Lung microvascular endothelial cell (primary cell): ENCODE measurements at places on chromosomes 13 and 19.

DNA sequence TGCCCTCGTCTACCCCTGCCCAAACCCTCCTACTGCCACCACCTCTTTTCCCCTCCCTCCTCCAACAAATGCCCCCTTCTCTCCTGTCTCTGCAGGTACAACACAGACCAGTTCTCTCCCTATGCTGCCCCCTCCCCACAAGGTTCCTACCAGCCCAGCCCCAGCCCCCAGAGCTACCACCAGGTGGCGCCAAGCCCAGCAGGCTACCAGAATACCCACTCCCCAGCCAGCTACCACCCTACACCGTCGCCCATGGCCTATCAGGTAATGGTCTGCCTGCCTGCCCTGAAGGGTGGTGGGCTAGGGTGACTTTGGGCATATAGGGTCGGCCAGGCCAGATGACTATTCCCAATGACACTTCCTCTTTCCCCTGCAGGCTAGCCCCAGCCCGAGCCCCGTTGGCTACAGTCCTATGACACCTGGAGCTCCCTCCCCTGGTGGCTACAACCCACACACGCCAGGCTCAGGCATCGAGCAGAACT lies 6.5 kb upstream of the TIMM50 start:
- DNase-seq: peak; percentile 48

GRCh38 chr19:16117594-16118033 lies 5.9 kb downstream of the RAB8A start:
- DNase-seq: no peak

DNA sequence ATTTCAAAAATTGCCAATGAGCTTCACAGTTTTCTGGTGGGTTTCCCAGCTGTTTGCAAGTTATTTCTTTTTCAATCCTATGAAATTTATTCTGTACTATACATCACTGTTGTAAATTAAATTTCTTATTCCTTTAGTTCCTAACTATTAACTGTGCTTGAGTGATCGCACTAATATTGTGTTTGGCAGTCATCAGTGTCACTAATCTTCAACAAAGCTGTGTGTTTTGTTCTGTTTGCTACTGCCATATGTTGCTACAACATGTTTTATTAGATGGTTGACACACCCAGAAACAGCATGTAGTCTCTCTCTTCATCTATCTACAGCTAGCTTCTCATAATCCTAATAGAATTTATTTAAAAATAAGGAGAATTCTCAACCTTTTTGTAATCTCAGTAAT lies 453.6 kb upstream of the PRR20A start:
- no peak for DNase-seq

DNA sequence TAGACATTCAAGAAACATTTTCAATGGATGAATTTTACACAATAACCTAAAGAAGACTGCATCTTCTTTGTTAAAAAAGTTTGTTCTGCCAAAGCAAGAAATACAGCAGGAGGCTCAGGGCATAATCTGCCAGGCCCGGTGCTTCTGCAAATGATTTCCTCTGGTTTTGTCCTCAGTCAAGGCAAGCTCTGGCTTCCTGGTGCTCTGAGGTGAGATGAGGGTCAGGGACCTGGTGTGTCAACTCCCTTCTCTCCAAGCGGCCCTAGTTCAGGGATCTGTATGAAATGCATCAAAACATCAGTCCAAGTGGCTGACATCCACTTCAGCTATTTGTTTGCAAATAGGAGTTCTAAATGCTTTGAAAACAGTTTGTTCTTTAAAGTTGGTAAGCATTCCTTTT lies 31.6 kb downstream of the LACC1 start:
- DNase-seq: no peak

DNA sequence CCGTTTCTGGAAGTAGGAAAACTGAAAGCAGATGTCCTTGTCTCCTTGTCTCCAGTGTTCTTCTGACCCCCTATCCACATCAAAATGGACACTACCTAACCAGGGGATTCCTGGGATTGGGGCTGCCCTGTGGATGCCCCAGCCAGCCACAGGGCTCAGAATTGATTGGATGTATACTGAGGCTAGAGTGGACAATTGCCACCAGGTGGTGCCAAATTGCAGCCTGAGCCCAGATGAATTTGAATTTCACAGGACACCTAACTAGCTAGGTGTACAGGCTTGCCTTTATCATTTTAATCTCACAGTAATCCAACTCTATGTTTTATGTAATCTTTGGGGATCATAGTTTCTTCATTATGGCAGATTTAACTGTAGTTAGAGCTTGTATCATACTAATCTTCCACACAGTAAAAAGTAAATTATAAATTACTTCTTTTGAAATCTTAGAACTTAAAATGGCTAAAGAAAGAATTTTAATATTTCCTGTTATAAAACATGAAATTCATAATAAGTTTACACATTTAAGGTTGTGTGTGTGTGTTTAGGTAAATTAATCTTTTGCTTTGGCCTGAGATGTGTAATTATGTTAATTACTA lies 58.0 kb downstream of the PIBF1 start:
- DNase-seq: peak; percentile 54

- DNase-seq: no peak
Observed at GRCh38 chr19:49831592-49831991, 13.5 kb downstream of the MED25 start.

DNA sequence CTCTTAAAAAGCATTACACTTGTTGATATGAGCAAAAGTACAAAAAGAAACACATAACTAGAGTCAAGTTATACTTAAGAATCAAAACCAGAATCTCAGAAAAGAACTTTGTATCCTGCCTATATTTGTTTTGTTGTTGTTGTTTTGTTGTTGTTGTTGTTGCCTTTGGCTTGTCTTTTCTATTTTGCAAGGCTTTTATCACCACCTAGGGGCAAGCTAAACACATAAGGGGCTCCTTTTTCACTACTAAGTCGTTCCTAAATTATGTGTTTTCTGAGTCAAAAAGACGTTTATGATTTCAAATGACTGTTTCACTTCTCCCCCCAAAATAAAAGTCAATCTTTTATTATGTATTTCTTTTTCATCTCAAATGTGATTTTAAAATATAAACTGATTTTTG lies 250.2 kb downstream of the RBM26 start:
- DNase-seq: no peak

GRCh38 chr13:31540281-31540680 lies 199.0 kb upstream of the RXFP2 start:
- DNase-seq: no peak

DNA sequence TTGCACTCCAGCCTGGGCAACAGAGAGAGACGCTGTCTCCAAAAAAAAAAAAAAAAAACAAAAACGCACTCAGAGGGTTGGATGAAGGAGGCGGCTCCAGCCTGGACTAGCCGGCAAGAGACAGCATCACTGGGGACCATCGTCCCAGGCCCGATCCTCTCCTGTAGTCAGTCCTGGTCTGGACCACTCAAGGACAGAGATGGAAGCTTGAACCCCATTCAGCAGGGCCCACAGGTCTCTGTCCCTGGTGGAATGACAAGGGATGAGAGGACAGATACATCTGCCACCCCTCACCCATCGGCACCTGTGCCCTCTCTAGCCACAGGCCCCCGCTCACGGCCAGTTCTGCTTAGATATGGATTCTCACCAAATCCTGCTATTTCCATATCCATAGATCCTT lies 14.0 kb downstream of the ADGRE5 start:
- no peak for DNase-seq

DNA sequence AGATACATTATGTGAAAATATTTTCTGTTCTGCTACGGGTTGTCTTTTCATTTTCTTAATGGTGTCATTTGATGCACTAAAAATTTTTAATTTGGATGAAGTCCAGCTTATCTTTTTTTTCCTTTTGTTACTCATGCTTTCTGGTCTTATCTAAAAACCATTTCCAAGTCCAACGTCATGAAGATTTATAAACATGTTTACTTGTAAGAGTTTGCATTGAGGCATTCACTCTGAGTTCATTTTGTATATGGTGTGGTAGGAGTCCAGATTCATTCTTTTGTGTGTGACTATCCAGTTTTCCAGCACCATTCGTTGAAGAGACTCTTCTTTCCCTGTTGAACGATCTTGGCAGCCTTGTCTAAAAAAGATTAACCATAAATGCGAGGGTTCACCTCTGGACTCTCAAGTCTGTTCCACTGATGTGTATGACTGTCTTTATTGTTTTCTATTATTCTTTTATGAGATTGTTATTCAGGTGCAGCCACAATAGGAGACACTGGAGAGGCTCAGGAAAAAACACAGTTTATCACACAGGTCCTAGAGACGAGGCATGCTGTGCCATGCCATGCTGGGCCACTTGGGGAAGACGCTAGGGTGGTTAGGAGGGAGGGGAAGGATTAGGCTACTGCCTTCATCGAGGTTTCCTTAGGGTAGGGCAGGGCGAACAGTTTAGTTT lies 35.0 kb downstream of the NAA16 start:
- peak; percentile 20 for DNase-seq

GRCh38 chr19:16018106-16018755 lies 58.1 kb upstream of the TPM4 start:
- no peak for DNase-seq

GRCh38 chr13:47120282-47120681 lies 223.4 kb upstream of the HTR2A start:
- DNase-seq: no peak

GRCh38 chr13:20340759-20341171 lies 108.6 kb upstream of the GJB6 start:
- no peak for DNase-seq

GRCh38 chr13:86085890-86086289 lies 286.7 kb upstream of the SLITRK6 start:
- DNase-seq: no peak

- DNase-seq: no peak
Observed at GRCh38 chr13:50664951-50665350, 178.5 kb downstream of the DLEU7 start.

GRCh38 chr19:39469567-39469966 lies 11.1 kb upstream of the TIMM50 start:
- DNase-seq: no peak

DNA sequence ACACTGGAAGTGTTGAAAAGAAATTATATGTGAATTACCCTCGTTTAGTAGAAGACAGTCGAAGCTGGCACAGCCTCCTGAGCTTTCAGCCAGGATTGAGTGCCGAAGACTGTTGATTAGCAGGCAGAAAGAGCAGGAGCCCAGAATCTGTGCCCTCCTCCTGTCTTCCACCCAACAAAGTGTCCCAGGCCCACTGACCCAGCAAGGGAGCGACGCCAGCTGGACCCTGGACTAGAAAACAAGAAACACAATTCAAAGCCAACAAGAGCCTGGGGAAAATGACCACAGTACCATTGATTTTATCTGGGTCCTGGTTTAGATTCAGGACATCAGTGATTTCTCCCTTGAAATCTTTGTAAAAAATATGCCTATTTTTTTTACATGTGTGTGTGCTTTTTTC lies 120.7 kb downstream of the RXFP2 start:
- DNase-seq: no peak

- peak; percentile 94 for DNase-seq
Observed at GRCh38 chr13:41694545-41695301, 237.4 kb downstream of the RGCC start.

GRCh38 chr19:33673996-33674625 lies 52.4 kb downstream of the CHST8 start:
- DNase-seq: no peak

GRCh38 chr13:62908321-62908720 lies 1492.7 kb upstream of the PCDH20 start:
- DNase-seq: no peak

GRCh38 chr19:17861542-17862402 lies 2.1 kb downstream of the RPL18A start:
- no peak for DNase-seq

GRCh38 chr19:39308531-39309304 lies 11.9 kb downstream of the LRFN1 start:
- no peak for DNase-seq

- peak; percentile 34 for DNase-seq
Observed at GRCh38 chr19:18894254-18895037, 1.5 kb downstream of the CERS1 start.

- no peak for DNase-seq
Observed at GRCh38 chr13:27967203-27967735, 1.8 kb downstream of the CDX2 start.

- peak; percentile 88 for DNase-seq
Observed at GRCh38 chr19:41367848-41368301, 3.9 kb upstream of the B9D2 start.

GRCh38 chr19:16952046-16952445 lies 63.2 kb downstream of the F2RL3 start:
- DNase-seq: no peak

DNA sequence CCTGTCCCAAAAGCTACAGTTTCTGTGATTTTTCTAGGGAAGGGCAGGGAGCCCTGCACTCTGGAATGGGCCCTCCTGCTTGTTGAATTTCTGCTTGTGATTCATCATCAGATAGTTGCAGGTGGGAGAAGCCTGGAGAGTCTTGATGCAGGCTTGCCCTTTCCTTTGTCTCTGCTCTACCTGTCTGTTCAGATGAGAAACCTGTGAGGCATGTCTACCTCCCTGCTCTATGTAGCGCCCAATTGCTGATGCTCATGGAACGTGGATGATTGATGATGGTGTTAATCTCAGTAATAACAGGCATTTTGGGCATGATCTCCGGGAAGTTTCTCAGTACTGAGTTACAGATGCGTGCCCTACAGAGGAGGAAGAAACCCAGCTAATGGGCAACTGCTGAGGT lies 10.9 kb upstream of the CBY2 start:
- no peak for DNase-seq

DNA sequence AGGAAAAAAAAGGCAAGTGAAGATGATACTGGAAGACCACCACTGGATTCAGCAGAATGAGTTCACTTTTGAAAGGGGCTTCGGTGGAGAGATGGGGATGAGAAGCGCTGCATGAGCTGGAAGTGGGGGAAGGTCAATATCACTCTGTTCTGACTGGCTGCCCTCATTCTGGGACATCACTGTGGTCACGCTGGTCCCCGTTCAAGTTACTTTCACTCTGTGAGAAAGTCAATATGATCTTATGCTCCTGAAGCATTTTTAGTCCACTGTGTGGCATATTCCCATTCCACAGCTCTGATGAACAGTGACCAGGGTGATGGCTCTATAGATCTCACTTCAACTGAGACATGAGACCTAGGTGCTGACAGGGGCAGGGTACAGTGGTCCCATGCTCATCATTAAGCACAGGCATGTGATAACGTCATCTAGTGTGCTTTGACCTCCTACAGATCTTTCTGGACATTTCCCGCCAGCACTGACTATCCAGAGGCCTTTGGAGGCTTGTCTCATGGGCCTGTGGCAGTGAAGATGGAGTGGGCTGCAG lies 40.2 kb upstream of the GPR183 start:
- no peak for DNase-seq

DNA sequence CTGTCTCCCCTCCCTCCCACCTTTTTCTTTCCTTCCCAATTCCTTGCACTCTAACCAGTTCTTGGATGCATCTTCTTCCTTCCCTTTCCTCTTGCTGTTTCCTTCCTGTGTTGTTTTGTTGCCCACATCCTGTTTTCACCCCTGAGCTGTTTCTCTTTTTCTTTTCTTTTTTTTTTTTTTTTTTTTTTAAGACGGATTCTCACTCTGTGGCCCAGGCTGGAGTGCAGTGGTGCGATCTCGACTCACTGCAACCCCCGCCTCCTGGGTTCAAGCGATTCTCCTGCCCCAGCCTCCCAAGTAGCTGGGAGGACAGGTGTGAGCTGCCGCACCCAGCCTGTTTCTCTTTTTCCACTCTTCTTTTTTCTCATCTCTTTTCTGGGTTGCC lies 6.9 kb downstream of the MYADM start:
- no peak for DNase-seq
